ENCODE measurements at places on chromosomes 12 and 14.
A peak's percentile ranks its signal among the peaks of the same experiment; 100 is the strongest.

DNA sequence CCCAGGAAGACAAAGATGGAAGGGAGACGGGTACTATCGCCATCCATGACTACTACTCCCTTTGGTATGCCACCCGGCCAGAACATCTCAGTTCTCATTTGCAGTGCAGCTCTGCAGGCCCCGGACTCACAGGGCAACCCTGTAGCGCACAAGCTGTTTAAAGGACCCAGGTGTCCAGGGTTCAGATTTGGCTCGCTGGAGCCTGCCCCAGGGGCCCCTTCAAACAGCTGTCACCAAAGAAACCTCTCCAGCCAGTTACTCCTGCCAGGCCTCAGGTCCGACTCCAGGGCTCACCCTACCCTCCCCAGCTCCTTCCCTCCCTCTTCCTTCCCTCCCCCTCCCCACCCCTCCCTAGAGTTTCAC is 5.5 kb upstream of the CHD4 start:
- DNase-seq = no peak

GRCh38 chr14:77055306-77055705 is 26.8 kb upstream of the IRF2BPL start:
- no peak for DNase-seq

- peak; percentile 67 for DNase-seq
These were observed at the start of gene JAG2 for GRCh38 chr14:105168496-105168978. TSS of gene JAG2 (minus strand) at chr14:105168776. CDS start at chr14:105168420, 356 bp downstream.

- no peak for DNase-seq
These were observed 88.1 kb downstream of the DACT1 start for GRCh38 chr14:58725871-58726270.

GRCh38 chr14:35438910-35439713 is 34.6 kb upstream of the NFKBIA start:
- no peak for DNase-seq

- peak; percentile 72 for DNase-seq
These were observed 15.6 kb downstream of the BAG5 start for GRCh38 chr14:103546652-103547454.

GRCh38 chr14:85124631-85125290 is 405.2 kb upstream of the FLRT2 start:
- no peak for DNase-seq

DNA sequence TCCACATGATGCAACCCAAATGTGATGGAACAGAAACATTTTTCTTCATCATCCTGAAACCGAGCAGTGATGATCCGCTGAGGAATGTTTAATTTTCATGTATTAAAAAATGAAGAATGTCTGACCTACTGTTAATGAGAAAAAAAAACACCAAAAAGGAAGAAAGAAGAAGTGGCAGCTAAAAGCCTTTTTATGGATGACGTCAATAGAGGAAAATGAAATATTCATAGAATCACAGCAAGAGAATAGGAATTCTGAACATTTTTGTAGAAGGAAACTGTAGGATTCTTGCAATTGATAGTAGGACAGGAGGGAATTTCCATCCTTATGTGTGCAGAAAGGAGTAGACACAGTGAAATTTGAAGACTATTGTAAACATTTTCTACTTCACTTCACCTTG is 112.9 kb downstream of the PRKCH start:
- no peak for DNase-seq

DNA sequence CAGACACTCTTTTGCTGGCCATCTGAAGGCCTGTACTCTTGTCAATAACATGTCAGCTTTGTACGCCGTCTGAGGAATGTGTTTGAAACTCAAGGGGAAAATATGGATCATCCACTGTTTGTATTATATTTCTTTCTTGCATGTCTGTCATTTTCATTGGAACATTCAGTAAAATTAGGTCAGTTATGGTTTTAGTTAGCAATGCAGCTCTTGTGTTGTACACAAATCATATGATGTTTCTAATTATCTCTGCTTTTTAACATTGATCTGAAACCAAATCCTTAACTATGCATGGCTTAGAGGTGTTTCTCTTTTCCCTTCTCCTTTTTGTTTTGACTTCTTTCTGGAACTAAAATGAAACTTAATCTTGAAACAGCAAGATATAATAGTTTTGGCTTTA is 333.6 kb upstream of the PRICKLE1 start:
- DNase-seq = no peak

- no peak for DNase-seq
These were observed 2.3 kb upstream of the RNASE4 start for GRCh38 chr14:20682127-20682434.

- no peak for DNase-seq
These were observed 323.7 kb downstream of the CCDC91 start for GRCh38 chr12:28513983-28514382.

DNA sequence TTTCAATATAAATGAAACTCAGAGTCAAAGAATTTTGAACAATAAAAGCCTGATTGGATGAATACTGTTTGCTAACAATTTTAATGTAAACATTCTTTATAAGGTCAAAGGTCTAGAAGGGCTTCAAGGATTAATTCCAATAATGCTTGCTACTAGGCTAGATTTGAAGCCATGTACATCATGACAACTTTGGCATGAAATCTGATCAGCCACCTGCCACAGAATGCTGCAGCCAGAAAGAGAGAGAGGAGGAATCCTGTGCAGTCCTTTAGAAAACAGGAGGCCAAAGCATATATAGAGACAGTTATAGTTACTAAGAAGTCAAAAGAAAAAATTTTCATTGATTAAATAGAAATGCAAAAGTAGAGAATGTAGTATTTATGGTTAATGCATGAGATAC is 47.1 kb downstream of the ABCD2 start:
- no peak for DNase-seq

- no peak for DNase-seq
These were observed 27.5 kb downstream of the ZC2HC1C start for GRCh38 chr14:75096959-75097358.

DNA sequence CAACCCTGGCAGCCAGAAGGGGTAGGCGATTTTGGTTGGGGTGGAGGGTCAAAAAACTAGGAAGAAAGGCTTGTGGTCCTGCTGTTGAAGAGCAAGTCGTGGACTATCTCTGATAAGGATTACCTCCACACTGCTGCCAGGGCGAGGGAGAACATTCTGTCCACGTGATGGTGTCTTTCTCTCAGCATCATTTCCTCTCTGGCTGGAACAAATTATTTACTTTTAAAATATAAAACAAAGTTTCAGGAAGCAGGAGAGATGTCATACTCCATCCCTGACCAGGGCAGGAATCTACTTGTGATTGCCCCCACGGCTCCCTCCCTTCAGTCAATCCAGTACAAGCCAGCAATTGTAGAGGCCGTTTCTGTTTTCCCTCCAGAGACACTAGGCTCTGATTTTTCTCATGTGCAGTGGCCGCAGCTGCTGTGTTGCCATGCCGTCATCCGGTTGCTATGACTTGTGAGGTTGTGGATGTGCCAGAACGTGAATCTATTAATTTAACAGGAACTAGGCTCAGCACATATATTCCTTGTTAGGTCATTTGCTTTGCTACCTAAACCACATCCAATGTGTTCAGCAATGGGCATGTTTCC is 61.5 kb upstream of the PTGR2 start:
- peak; percentile 63 for DNase-seq

DNA sequence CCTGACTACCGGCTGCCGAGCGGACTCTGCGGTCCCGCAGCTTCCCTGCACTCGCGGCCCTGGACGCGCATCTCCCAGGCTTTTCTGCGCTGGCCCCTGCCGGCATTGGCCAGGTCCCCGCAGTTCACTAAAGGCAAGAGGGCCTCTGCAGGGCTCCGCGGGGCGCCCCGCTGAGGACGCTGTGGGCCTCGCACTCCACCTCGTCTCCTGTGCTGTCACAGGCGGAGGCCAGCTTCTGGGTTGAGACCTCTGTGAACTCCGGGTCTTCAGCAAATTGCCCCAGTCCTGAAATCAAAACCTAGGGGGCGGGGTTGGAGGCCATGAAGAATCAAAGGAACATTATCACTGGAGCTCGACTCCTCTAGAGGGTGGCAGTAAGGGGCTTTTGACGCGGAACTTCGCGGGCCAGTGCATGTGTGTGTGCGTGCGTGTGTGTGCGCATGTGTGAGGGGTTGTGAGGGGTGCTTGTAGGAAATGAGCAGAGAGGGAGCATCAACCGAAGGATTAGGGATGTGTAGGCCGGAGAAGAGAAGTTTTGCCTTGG is 68.5 kb upstream of the CAPRIN2 start:
- peak; percentile 31 for DNase-seq

GRCh38 chr12:49720214-49720613 is 13.0 kb upstream of the FMNL3 start:
- DNase-seq = no peak

Data from left ventricle myocardium inferior (tissue), 1 donor.